Thyroid gland (tissue), 4 donors: ENCODE measurements at places on chromosomes 2 and 18. TPM values are rescaled to one million over a fixed set of nuclear protein-coding genes. Genes with fewer than 3 reads are reported as not detected.

GRCh38 chr2:705971-706511, 28.8 kb upstream of the TMEM18 start:
- no peak for DNase-seq

- DNase-seq = no peak
These were observed 5.1 kb downstream of the AGPS start for GRCh38 chr2:177397481-177398289.

- DNase-seq = no peak
These were observed 71.8 kb downstream of the ICOS start for GRCh38 chr2:204008352-204008751.

GRCh38 chr2:94995553-94996304, 29.8 kb upstream of the MAL start:
- no peak for DNase-seq

Gene PROC
- total RNA-seq = not detected
